Activated T-helper 1 cell treated with anti-CD3 and anti-CD28 coated beads, Interleukin-2, amount 50 U/mL, for 16 hours (primary cell): ENCODE measurements at places on chromosomes 3 and 15.

GRCh38 chr3:24525557-24525956 lies 30.9 kb upstream of the THRB start:
- no peak for DNase-seq

GRCh38 chr3:172040078-172040980 lies 951 bp downstream of the FNDC3B start:
- peak; percentile 30 for DNase-seq

DNA sequence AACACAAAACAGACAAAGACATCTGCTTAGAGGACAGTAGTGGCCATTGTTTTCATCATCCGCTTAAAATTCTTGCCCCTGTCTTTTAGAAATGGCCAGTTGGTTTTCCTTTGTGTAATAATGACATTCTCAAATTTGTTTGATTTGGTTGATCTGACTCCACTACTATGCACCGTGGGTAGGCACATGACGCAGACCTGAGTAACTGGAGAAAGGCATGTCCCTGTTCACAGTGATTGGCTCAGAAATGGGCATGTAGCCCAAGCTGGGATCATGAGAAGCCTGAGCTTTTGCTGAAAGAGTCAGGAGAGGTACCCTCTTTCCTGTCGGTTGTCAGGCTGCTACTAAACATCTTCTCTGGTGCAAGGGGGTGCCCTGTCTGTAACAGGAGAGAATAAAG lies 36.6 kb upstream of the MAGI1 start:
- no peak for DNase-seq

GRCh38 chr3:100560426-100560825 lies 49.0 kb upstream of the ADGRG7 start:
- no peak for DNase-seq

DNA sequence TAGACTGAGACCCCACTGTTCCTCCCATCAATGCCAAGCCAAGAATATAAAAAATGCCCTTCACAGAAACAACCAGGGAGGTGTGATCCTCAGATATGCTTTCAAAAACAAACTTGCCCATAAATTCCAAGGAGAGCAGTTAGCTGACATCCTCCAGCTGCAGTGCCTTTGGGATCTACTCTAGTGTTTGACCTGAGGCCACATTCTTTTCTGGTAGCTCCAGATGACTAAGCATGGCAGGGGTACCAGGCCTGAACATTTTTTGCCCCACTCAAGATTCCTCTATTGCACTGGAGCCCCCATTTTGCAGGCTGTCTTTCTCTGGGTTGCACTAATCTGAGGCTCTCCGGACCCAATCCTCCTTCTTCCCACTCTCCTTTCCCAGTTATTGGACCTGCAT lies 27.9 kb upstream of the ACP3 start:
- DNase-seq = no peak

DNA sequence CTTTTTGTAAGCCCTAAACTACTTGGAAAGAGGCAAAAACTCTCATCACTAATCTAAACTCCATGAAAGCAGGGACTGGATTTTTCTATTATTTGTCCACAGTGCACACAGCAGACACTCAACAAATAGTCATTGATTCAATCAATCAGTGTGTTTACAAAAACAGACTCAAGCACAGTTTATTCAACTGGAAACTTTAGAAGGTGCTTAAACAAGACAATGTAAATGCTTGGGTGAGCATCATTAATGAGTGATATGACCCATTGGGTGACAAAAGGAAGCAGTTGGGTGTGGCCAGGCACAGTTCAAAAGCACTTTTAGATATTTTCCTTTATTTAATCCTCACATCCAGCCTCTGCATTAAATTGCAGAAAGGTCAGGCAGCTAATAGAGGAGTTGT lies 32.0 kb upstream of the PPP4R2 start:
- no peak for DNase-seq

DNA sequence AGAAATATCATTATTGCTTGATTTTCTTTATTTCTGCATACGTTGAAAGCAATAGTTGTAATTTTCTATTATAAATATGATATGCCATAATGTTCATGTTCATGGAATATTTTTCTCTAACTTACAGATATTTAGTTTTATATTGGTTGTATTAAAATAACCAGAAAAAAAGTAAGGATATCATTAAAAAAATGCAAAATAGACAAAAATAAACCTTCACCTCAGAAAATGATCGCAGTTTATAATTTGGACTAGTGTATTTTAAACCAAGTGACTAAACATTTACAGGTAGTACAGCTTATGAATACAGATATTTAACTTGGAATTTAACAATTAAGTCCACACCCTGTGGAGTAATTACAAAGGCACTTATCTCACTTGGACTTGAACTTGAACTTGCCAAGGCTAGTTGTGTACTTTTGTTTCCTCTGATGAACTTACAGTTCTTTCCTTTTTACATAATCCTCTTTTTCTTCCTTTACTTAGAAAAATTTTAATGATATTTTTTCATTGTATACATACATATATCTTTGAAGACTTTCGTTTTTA lies 156.7 kb downstream of the CHL1 start:
- DNase-seq = no peak

DNA sequence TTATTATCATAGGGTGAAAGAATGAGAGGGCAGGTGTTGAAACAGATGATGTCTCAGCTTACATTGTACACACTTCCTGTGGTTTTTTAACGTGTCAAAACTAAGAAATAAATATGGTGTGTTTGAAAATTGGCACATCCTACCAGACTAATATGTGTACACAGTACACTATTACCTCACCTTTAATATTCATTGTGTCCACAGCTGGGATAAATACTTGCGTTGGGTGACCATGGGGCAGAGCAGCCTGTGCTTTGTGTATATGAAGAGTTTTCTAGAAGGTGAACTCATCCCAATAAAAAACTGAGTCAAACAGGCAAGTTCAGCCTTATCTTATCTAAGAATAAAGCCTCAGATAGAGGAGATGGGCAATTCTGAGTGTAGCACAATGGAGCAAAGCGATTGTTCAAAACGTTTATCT lies 17.3 kb downstream of the SUCNR1 start:
- DNase-seq = no peak

- no peak for DNase-seq
Measured at GRCh38 chr3:127790882-127791183, 31.5 kb downstream of the MGLL start.

DNA sequence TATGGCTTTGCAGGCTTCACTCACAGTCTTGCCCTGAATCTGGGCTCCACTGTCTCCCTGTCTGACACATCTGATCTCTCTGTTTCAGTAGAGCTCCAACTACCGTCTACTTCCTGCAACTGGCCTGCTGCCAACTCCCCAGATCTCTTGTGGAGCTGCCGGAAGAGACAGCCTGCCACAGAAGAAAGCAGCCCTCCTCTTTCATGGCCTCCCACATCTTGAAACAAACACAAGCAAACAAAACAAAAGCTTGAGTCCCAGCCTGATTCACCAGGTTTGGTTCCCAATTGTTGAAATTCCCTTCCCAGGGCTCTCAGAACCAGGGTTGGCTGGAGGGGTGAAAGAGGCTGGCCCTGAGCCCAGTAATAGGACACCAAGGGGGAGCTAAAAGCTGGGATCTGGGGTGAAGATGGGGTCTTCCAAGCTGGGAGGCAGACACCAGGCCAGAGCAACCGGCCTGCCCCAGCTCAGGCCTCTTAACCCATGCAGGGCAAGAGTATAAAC lies 55.3 kb upstream of the CA12 start:
- peak; percentile 40 for DNase-seq

- DNase-seq = no peak
Measured at GRCh38 chr3:172094621-172095557, 55.5 kb downstream of the FNDC3B start.

DNA sequence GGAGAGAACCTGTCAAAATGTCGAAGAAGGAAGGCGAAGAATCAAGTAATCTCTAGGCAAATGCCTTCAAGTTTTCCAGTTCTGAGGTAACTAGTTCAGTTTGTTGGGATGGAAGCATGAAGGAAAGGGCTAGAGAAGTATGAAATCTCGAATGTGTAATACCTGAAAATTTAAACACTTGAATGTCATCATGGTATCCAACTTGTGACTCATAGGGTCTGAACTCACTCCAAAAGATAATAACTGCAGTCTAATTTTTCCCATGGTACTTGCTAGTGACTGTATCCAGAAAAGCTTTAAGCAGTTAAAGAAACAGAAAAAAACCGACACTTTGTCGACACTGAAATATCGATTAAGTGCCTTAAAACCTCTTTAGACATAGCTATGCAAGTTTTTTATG lies 102.9 kb upstream of the CHRM5 start:
- no peak for DNase-seq

DNA sequence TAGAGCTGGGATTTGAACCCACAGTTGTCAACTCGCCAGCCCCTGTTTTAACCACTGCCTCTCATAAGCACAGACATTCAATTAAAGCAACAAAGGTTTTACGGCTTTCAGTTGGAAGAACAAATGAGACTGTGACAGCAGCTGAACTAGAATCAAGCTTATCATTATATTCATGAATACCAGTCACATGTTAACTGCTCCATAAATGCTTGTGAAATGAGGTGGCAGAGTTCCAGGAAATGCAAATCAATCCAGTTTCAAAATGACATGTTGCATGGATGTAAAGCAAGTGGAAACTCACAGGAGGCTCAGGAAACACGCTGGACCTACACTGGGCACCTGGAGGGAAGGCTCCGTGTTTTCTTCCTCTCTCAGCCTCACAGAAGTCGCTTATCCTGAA lies 3.9 kb downstream of the GP5 start:
- DNase-seq = no peak

DNA sequence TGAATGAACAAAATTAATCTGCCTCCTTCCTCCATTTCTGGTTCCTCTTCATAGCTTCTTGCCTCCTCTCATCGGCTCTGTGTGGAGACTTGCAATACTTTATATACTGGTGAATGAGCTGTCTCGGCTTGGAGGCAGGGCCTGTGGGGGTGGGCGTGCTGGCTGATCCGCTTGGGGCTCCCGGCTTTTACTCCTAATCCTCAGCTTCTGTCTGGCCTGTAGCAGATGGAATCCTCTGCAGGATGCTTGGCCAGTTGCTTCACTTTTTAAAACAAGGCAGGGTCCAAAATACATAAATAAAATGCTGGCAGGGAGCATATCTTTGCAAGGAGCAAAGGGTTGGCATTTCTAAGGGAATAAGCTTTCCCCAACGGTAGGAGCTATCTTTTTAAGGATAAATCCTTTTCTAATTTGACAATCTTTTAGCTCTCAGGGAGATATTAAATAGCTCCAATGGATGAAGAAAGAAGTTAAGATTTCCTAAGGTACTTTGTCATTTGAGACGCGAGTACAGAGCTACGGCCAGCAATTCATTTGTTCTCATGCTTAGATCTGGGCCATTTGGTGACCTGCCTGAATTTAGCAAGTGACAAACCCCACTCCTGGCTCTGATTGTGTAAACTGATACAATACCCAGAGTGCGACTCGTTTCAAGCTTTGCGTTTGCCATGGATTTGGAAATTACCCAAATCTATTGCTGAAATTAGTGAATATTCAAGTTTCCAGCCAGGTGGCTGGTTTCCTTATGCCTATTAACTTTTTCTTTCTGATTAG lies 18.9 kb downstream of the SV2B start:
- no peak for DNase-seq

GRCh38 chr3:192545333-192545732 lies 182.0 kb downstream of the FGF12 start:
- no peak for DNase-seq

DNA sequence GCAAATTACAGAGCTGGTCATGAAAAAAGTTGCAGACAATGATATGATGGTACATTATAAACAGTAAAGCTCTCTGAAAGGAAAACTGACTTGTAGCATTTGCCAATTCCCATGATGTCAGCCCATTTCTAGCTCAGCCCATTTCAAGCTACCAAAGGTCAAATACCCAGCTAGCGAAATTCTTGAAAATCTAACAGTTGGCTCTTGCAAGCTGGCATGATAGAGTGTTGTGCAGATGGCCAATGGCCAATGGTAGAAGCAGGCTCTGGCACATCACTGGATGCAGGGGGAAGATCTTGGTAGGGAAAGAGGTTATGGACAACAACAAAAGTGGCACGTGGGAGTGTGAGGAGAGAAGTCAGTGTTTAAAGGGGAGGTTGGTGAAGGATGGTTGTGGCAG lies 36.7 kb downstream of the RASGRF1 start:
- DNase-seq = no peak

GRCh38 chr3:46829699-46830208 lies 33.5 kb downstream of the MYL3 start:
- DNase-seq = no peak

DNA sequence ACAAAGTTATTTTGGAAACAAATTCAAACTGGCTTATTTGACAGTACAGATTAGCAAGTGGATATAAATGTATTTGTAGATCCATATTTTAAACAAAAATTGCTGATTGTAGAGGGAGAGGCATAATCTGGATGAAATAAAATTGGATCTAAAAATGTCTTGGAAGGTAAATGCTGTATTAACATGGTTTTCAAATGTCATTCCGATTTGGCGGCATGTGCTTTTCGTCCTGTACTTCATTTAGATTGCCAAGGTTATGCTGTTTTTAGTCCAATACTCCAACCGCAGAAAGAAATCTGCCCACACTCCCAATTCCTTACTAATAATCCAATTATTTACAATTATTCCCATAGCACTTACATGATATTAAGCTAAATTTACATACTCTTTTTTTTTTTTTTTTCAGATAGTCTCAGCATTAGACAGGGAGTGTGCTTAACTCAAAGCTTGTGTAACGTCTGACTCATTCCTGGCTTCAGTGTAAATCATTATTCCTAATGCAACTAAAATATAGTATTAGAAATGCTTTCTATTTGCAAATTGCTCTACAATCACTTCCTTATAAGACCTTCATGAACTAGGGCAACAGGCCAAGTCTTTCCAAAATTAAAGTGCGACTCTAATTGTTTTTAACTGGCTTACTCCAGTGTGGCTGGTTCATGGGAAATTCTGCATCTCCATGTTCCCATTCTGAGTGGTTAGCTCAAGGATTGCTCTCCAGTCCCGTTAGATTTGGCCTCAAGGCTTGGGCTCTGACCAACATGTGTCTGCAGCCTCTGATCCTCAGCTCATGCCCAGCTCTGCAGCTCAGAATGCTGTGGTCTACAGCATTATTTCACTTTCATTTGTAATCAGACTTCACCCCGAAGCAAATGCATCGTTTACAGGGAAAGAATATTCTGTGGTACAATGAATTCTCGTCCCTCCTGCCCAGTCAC lies 103.9 kb downstream of the FBN1 start:
- no peak for DNase-seq

DNA sequence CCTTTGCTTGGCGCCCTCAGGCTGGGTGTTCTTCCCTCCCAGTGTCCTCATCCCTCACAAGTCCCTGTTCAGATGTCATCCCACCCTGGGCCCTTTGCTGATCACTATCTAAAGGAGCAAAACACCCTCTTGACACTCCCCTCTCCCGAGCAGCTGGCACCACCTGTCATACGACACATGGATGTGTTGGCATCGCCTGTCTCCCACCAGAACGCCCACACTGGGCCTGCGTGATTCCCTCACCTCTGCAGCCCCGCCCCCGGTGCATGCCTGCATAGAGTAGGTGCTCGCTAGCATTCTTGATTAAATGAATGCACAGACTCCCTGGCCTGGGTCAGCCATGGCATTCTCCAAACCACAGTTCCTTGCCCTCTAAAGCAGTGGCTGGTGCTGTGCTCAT lies 75.8 kb downstream of the DNAJB8 start:
- no peak for DNase-seq
